G401 (cell line): ENCODE measurements at places on chromosomes 2 and 18.

DNA sequence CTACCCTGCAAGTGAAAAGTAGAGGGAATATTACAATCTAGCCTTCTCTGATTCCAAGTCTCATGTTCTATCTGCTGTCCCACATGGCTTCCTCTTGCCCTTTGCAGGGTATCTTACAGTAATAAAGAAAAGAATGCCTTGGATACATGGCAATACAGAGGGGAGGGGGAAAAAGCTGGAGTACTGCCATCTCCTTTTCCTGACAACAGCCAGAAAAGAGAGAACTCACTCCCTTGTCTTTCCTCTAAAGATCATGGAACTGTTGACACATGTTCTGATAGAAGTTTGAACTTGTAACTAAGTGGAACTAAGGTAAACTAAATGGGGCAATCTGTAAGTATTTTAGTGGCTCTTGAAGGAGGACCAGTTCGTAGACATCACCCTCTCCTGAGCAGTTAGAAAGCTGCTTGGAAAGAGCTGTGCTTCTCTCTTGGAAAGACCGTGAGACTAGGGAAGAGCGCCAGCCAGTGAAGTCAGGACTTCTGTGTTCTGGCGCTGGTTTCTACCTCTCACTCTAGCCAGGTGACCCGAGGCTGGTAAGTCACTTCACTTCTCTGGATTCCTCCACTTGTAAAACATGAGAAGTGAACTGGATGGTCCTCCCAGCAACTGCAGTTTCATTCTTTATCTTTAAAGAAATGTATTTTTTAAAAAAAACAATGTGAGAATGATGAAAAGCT is 242.3 kb upstream of the FOSL2 start:
- no peak for DNase-seq

DNA sequence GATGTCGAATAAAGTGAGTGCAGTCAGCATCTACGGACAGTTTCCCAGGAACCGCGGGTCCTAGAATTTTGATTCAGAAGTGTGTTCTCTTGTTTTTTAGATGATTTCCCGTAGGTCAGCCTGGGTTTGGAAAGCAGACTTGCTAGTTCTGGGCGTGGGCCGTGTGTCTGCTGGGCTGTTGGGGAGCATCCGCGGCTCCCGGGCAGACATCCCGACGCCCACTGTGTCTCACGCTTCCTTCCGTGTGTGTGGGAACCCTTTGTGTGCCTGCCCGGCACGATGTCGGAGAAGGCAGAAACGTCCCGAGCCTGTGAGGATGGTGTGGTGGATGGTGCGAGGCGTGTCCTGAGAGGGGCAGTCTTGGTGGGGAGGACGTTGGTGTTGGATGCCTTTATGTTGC is 18.4 kb downstream of the CTDP1 start:
- DNase-seq = no peak

- no peak for DNase-seq
Measured at GRCh38 chr18:26556573-26556972, 8.2 kb upstream of the KCTD1 start.

DNA sequence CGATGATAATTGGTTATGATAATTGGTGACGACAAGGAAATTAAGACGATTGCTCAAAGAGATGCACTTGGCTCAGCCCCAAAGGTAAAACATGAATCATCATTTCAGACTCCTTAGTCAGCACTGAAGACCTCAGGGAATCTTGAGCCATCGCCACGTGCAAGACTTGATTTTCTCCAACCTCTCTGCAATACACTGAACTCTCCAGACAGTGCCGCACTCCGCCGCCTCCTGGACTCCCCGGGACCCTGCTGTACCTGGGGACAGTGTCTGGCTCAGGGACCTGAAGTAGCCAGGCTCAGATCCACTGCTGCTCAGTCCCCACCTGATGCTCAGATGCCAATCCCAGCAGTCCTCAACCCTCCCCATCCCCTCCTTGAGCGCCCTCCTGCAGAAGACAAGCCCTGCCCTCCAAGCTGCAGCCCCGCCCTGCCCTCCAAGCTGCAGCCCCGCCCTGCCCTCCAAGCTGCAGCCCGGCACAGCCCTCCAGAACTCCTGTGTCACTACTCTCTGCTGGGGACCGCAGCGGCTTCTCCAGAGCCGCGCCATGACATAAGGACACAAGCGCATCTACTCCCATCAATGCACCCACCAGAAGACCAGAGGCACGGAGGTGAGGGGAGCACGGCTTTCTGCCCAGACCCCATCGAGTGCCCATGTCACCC is 1.1 kb downstream of the TMEM18 start:
- peak; percentile 71 for DNase-seq

DNA sequence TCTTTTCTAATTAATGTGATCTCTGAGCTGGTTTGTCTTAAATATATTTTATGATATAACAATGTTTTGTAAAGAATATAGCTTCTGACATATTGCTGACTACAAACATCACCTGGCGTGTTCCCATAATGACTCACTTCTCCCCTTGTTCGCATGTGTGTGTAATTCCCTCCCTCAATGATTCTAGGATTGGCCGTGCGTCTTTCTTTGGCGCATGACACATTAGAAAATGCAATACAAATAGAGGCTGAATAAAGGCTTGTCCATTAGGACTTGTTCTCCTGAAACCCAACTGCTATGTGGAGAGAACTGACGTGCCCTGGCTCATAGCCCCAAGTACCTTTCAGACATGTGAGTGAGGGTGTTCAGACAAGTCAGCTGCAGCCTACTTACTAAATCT is 159.7 kb upstream of the CDH20 start:
- DNase-seq = no peak

- DNase-seq = peak; percentile 52
Measured at GRCh38 chr18:34495506-34495905, 214.6 kb upstream of the DTNA start.

- no peak for DNase-seq
Measured at GRCh38 chr2:117943013-117943672, 70.7 kb downstream of the CCDC93 start.

GRCh38 chr2:207338220-207338607 is 172.5 kb upstream of the KLF7 start:
- DNase-seq = no peak

GRCh38 chr18:74252039-74252395 is 39.7 kb downstream of the CYB5A start:
- no peak for DNase-seq

DNA sequence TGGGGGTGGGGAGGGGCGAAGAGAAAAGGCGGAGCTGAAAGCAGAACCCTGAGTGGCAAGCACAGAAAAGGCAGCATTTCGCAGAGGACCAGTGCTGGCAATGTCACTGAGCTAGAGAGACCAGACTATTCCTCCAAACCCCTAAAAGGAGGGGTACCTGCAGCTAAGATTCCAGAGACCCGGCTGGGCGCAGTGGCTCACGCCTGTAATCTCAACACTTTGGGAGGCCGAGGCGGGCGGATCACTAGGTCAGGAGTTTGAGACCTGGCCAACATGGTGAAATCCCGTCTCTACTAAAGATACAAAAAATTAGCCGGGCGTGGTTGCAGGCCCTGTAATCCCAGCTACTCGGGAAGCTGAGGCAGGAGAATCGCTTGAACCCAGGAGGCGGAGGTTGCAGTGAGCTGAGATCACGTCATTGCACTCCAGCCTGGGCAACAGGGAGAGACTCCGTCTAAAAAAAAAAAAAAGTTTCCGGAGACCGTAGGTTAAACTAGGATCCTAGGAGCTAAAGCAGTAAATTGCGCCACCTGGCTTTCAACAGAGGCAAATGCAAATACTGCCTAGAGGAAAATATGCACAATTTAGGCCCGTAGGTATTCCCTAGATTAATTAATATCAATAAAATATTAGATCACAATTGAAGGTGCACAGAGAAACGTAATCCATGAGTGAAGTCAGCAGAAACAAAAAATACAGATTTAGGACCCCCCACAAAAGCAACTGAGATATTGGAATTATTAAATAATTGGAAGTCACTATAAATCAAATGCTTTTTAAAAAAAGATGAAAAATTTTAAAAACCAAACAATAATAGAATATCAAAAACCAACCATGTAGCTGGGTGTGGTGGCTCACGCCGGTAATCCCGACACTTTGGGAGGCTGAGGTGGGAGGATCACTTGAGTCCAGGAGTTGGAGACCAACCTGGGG is 4.9 kb downstream of the UCN start:
- DNase-seq = peak; percentile 69

GRCh38 chr2:179511105-179511789 is 246.6 kb upstream of the SESTD1 start:
- DNase-seq = no peak

DNA sequence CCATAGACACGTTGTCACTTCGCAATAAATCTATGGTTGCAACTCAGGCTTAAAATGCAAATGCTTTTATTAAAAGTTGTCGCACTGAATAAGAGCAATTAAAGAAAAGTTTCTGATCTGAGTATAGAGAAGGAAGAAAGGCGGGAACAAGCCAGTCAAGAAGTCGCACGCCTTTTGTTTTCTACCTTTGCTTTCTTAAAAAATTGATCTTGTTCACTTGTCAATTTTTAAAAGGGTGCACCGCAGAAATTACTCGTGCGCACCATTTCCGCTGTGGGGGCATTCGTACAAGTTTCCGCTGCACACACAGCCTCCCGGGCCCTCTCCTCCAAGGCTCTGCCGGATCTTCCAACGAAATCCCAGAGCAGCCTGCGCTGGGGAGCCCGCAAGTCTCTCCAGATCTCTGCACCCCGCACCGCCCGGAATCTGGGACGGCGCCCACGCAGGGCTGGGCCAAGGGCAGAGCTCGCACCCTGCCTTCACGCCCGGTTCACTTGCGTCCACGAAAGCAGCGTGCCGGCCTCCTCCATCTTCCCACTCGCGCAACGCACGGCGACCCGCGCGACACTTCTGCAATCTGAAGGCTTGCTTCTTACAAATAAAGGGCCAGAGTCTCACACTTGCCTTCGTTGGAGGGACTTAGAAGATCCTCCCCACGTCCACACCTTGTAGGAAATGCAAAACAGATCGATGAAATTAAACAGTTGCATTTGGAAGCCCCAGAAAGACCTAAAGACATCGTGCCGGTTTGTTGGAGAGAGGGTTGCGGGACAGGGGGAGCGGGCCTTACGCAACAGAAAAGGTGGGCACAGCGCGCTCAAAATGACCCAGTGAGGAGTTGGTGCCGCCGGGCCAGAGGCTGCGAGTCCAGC is 2.6 kb upstream of the SALL3 start:
- no peak for DNase-seq

GRCh38 chr18:21598726-21599584 is 1.5 kb downstream of the ESCO1 start:
- DNase-seq = no peak

DNA sequence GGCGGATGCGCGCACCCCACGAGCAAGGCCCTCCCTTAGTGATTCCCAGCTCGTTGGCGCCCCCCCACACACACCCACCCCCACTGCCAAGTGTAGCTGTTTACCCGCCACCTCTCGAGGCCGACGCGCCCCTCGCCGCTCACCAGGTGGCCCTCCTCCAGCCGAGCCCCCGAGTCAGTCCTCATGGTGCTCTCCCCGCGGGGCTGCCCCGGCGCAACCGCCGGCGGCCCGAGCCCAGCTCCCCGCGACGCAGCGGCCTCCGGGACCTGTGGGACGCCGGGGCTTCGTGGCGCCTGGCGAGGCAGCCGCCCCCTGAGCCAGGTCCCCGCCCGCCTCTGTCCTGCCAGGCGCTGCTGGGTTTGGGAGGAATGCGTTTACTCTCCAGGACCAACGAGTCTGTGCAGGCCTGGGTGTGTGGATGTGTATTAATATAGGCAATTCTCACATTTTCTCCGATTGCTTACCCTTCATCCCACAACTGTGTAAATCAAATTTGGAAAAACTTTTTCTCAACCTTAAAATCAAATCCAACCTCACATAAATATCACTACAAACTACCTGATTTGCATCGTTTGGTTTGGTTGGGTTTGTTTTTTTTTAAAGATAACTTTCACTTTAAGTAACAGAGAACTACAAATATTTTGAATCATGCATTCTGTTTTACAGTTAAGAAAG is at the start of gene TMEM237:
TSS of gene TMEM237 (minus strand) at position 288 of the 675 bp plus-strand sequence. CDS start at position 185, 103 bp downstream.
- DNase-seq = peak; percentile 62

DNA sequence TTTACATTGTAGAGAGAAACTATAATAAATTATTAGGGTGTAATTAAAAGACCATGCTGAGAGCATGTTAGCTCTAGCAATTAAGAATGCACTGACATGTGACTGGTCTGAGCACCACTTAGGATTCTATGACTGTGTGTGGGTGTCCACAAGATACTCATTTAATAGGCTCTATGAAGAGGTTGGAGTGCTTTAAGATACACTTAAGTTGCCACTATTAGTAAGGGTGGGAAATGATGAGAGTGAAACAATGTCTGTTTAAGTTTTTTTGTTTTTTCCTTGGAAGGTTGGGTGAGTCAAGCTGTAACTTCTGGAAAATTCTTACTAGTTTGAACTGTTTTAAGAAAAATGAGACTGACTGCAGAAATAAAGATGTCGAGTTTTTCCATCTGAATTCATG is 1.8 kb upstream of the FAP start:
- no peak for DNase-seq

DNA sequence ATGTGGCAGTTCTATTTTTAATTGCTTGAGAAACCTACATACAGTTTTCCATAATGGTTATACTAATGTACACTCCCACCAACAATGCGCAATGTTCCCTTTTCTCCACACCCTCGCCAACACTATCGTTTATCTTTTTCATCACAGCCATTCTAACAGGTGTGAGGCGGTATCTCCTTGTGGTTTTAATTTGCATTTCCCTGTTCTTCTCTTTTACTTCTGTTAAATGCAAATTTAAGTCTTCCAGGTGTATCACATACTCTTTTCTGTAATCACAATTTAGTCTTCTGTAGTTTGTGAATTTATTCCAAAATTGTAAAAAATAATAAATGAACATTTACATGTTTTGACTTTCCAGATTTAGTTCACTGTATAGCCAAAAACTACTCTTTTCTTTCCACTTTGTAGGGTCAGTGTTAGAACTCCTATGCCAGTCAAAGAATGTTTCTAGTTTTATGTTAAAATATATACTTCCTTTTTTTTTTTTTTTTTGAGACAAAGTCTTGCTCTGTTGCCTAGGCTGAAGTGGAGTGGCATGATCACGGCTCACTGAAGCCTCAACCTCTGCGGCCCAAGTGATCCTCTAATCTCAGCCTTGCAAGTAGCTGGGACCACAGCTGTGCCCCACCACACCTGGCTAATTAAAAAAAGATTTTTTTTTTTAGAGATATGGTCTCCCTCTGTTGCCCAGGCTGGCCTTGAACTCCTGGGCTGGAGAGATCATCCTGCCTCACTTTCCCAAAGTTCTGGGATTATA is 15.4 kb upstream of the ACYP2 start:
- DNase-seq = no peak

DNA sequence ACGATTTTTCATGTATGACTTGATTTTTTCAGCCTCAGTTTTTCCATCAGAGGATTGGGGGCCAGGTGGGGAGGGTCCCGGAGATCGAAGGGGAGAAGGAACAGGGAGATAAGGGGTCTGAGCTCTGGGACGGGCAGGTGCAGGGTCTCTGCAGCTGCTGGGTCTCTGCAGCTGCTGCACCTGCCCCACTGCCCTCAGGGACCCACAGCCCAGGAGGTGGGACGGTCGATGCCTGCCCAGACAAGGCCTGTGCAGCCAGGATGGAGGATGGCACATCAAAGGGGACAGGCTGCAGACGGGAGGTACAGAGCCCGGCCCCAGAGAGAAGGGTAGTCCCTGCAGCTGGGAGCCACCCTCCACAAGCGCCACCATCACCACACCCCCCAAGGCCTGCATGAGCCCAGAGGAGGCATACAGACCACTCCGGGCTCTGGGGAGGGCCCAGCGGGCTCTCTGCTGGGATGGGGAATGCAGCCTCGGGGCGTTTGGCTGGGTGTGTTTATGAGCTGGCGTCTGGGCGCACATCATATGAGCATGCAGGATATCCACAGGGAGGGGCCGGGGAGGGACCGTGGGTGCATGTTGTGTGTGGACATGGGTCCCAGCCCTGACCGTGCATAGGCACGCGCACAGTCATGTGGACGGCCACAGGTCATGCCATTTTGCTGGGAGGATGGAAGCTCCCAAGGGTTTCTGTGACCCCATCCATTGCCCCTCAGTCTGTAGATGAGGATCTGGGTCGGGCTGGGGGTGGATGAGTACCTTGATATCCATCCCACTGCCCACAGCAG is 34.9 kb upstream of the GPC1 start:
- no peak for DNase-seq
